GM12891 (cell line): ENCODE measurements at places on chromosomes 13 and 19.

- DNase-seq: no peak
These were observed 24.6 kb downstream of the ARHGAP35 start for GRCh38 chr19:46885411-46885810.

DNA sequence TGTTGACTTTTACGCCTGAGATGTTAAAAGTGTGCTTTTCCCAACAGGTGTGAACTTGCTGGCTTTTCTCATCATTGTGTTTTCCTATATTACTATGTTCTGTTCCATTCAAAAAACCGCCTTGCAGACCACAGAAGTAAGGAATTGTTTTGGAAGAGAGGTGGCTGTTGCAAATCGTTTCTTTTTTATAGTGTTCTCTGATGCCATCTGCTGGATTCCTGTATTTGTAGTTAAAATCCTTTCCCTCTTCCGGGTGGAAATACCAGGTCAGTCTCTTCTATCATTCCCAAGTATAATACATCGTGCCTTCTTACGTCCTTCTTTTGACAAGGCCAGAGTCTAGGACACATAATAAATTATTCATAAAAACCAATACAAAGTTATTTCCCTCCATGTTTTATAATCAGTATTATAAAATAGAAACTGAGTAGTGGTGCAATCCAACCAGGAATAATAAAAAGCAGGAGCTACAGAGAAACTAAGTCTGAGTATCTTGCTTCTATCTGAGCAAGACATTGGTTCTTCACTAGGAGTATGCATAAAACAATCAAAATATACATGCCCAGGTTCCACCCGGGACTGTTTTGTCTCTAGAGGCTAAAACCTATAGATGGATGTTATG lies 57.9 kb downstream of the RXFP2 start:
- no peak for DNase-seq

- no peak for DNase-seq
These were observed 54.4 kb upstream of the RGCC start for GRCh38 chr13:41402691-41403511.

DNA sequence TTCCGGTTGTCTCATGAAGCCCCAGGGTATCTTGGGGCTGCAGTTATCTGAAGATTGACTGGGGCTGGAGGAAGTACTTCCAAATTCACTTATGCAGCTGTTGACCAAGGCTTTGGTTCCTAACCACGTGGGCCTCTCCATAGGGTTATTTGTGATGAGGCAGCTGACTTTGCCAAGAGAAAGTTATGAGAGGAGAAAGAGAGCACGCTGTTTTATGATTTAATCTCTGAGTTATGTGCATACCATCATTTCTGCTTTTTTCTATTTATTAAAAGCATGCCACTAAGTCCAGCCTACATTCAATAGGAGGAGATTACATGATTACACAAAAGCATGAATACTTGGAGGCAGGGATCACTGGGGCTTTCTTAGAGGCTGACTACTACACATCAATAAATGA lies 215.5 kb downstream of the NHLRC3 start:
- DNase-seq: no peak

DNA sequence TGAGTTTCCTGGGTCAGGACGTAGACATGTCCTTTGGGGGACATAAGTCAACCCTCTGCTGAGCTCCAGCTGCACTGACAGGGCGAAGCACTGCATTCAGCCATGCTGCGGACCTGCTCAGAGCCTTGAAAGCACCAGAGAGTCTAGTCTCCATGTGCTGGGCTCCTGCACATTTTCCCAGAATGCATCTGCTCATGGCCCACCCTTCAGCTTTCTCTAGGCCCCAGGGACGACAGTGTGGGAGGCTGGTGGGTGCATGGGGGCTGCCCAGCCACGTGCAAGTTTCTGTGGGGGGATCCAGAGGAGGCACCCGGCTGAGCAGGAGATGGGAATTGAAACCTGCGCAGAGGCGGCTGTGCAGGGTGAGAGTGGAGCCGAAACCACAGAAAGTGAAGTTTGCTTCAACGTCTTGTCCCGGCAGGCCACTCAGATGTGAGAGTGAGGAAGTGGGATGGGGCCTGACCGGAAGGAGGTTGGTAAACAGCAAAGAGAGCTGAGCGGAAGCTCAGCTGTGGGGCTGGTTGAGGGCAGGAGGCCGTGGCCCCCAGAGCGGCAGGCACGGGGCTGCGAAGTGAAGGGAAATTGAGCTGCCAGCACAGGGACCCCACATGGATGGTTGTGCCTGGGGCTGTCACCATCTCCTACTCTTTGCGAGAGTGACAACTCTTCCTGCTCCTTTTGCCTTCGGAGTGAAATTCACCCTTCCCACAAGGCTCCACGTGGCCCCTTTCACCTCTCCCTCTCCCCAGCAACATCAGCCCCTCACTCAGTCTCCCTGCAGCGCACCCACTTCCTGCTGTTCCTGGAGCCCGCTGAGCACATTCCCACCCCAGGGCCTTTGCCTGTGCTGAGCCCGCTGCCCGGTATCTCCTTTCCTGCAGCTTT lies 11.8 kb downstream of the PGLS start:
- DNase-seq: peak; percentile 74

GRCh38 chr13:97021241-97021640 lies 27.0 kb upstream of the OXGR1 start:
- DNase-seq: no peak

- no peak for DNase-seq
These were observed 5.1 kb downstream of the ZNF555 start for GRCh38 chr19:2846180-2846894.

- no peak for DNase-seq
These were observed 65.2 kb upstream of the TNFRSF19 start for GRCh38 chr13:23505007-23505406.

- DNase-seq: no peak
These were observed 6.2 kb downstream of the MRPS31 start for GRCh38 chr13:40764587-40765403.

GRCh38 chr13:23289917-23290357 lies 109.2 kb downstream of the SGCG start:
- DNase-seq: no peak

DNA sequence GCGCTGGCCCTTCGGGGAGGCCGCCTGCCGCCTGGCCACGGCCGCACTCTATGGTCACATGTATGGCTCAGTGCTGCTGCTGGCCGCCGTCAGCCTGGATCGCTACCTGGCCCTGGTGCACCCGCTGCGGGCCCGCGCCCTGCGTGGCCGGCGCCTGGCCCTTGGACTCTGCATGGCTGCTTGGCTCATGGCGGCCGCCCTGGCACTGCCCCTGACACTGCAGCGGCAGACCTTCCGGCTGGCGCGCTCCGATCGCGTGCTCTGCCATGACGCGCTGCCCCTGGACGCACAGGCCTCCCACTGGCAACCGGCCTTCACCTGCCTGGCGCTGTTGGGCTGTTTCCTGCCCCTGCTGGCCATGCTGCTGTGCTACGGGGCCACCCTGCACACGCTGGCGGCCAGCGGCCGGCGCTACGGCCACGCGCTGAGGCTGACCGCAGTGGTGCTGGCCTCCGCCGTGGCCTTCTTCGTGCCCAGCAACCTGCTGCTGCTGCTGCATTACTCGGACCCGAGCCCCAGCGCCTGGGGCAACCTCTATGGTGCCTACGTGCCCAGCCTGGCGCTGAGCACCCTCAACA lies 1.2 kb downstream of the F2RL3 start:
- DNase-seq: no peak

GRCh38 chr19:2164020-2164998 lies 576 bp downstream of the DOT1L start:
- no peak for DNase-seq

DNA sequence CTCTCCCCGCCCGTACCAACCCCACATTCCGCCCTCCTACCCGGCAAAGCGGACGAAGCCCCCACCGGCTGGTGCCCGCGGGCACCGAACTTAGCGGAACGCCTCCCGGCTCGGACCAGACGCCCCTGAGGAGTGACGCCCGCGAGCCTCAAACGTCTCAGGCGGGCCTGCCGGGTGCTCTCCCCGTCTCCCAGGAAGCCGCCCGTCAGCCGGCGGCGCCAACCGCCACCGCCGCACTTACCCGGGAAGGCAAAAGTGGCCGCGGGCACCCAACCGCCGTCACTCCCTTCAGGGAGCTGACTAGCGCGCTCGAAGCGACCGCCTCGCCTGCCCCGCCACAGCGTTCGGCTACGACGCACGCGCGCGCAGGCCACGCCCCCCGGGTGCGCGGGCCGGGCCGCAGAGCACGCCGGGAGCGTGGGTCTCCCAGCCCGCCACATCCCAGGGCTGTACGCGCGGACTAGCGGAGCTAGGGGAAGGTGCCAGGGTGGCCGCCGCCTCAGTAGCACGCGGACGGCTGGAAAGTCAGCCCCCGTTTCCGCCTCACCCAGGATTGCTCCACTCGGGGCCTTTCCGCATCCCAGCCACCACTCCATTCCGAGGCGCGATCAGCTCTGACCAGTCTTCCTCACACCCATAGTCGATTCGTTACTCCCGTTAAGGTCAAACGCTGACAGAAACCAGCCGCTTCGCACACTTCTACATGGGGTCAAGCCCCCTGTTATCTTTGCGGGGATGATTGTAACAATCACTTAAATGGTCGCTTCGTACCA lies at the start of gene TEX30:
TSS of gene TEX30 (minus strand) at position 346 of the 773 bp plus-strand sequence. CDS start 3,760 bp downstream, outside the sequence.
- DNase-seq: peak; percentile 87
